Left hindlimb (tissue), 1 donor: ENCODE measurements at places on chromosomes 2 and 18.
A peak's percentile ranks its signal among the peaks of the same experiment; 100 is the strongest.

- no peak for DNase-seq
Measured at GRCh38 chr2:160006475-160006874, 55.9 kb downstream of the PLA2R1 start.

- DNase-seq = no peak
Measured at GRCh38 chr2:133609664-133610063, 41.4 kb upstream of the NCKAP5 start.

GRCh38 chr2:189146553-189146952 lies 33.0 kb downstream of the COL5A2 start:
- DNase-seq = no peak

DNA sequence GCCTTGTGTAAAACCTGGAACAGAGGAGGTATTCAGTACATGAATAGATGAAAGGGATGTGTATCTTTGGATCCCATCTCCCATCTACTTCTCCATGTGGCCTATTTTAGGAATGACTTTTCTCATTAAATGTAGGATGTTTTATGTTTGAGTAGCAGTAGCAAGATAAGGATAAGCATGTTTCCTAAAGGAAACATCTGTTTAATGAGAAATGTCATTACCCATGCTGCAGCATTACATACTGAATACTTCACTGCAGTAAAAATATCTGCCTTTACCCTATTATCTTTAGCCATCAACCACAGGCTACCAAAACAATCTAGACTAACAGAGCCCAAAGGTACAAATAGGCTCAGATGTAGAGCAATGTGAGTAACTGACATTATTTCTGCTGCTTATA lies 419.2 kb upstream of the CYRIA start:
- no peak for DNase-seq

GRCh38 chr2:11807156-11808015 lies 61.0 kb downstream of the LPIN1 start:
- no peak for DNase-seq

GRCh38 chr2:13682540-13683272 lies 949.8 kb upstream of the LRATD1 start:
- DNase-seq = no peak

- DNase-seq = no peak
Measured at GRCh38 chr2:44242904-44243303, 32.4 kb upstream of the SLC3A1 start.

DNA sequence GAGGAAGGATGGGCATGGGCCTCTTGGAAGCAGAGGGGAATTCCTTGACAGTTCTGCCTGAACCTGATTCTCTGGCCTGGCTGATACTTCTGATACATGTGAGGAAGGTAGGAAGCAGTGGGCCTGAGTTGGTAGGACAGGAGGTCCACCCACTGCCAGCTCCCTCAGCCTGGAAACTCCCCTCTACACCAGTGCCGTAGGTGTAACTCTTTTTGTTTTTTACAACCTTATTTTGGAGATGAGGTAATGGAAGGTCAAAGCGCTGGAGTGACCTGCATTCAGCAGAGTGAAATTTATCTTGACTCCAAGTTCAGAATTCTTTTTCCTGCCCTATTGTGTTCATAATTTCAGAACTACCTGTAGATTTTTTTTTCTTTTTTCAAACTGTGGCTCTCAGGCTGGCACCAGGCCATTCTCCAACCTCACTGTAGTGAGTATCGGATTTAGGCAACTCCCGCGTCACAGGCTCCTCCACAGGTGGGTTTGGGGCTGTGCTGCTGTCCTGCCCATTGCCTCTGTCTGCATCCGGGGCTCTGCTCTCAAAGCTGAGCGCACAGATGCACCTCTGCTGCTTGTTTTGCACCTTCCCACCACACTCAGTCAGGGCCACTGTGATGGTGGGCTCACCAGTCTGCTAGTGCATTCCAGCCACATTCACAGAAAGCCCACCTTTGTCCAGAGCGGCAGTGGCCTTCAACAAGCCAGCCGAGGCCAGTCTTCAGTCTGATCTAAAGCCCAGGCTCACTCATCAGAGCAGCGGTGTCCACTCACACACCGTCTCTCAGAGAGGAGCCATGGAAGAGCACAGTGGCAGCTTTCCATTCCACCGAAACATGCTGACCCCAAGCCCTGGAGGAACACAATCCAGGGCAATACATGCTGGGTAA lies 87.2 kb downstream of the UXS1 start:
- DNase-seq = no peak

- DNase-seq = no peak
Measured at GRCh38 chr2:39455826-39456225, 18.7 kb upstream of the MAP4K3 start.

- DNase-seq = no peak
Measured at GRCh38 chr18:75341267-75341666, 86.2 kb downstream of the SMIM21 start.

DNA sequence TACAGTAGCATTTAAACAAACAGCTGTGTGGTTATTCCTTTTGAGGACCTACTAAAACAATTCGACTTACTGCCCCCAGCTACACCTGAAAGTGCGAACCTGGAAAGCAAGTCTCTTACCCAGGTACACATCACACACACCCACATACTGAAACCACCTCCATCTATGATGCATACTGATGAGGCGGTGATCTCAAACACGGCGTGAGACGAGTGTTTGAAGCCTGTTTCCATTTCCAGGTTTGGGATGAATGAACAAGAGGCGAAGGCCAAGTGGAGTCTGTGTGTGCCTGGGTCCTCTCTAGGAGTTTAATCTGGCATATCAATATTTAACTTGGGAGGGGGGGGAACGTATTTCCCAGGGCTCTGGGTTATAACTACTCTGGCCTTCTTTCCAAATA lies 1.6 kb downstream of the TMEM185B start:
- no peak for DNase-seq

DNA sequence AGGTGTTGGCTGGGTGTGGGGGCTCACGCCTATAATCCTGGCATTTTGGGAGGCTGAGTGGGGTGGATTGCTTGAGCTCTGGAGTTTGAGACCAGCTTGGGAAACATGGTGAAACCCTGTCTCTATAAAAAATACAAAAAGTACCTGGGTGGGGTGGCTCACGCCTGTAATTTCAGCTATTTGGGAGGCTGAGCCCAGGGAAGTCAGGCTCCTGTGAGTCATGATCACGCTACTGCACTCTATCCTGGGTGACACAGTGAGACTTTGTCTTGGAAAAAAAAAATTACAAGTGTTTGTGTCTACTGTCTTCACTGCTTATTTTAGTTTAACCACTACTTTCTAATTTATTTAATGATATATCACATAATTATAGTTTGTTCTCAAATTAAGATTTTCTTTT lies 62.7 kb upstream of the DOCK10 start:
- no peak for DNase-seq

GRCh38 chr2:69225933-69226332 lies 161.1 kb downstream of the GFPT1 start:
- DNase-seq = no peak

GRCh38 chr2:128315829-128316776 lies 2.6 kb downstream of the HS6ST1 start:
- peak; percentile 39 for DNase-seq

DNA sequence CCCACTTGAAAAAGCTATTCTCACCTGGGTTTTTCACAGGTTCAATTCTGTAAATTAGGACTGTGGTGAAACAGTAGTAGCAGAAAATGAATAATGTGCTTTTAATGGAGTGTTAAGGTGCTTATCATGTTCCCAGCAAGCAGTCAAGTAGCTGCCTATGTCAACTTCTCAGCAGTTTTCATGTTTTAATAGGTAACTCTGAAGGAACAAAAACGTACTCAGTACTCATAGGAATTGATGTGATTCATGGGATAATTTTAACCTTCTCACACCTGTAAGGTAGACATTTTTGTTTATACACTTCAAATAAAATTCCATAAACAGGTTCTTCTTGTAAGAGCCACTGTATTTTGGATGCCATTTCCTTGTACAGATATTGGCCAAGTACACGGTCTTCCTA lies 801.6 kb downstream of the MBD2 start:
- DNase-seq = no peak

GRCh38 chr18:73119574-73119973 lies 251.8 kb upstream of the NETO1 start:
- DNase-seq = no peak

GRCh38 chr2:232377319-232377718 lies 1.2 kb upstream of the ALPP start:
- no peak for DNase-seq

DNA sequence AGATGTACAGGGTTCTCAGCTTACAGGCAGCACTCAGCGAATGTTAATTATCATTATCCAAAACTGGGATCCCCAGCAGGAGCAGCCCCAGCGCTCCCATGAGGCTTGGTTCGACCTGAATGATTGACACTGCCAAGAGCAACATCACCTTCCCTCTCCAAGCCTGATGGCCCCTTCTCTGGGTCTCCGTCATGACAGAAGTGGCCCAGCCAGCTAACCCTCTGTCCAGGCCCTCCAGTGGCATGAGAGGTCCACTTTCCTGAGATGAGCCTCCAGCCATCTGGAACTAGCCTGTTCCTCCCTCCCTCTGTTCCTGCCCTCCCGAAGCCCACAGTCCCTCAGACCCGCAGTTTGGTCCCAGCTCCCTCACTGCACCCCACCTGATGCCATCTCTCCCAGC lies 97.0 kb upstream of the RAB6C start:
- no peak for DNase-seq

DNA sequence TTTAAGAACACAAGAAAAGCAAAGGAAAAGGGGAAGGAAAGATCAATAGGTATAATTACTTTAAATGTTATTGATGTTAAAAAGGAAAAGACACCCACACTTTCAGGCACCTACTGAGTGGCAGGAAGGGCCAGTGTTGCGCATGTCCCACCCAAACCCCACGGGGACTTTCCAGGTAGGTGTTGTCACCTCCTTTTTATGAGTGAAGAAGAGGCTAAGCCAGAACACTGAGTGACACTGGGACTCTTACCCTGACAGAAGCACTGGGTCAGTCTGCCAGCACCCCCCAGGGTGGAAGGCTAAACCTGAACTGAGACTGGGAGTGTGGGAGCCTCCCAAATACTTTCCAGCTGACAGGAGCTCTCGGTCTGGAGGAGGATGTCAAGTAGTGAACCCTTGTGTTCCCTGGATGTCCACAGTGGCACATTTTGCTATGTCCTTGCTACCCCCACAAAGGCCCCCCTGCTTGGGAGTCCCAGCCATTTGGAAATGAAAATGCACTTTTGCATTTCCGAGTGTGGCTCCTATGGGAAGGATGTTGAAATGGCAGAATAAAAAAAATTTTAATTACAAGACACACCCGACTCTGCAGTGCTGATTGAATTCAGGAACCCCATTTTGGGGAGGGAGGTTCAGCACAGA lies 90.9 kb upstream of the SMAD2 start:
- no peak for DNase-seq

GRCh38 chr2:222424276-222424728 lies at the start of gene SGPP2:
TSS of gene SGPP2 (plus strand) at chr2:222424543. CDS start at chr2:222424603, 60 bp downstream.
- no peak for DNase-seq

GRCh38 chr2:237256887-237257286 lies 157.1 kb downstream of the COL6A3 start:
- DNase-seq = peak; percentile 45

GRCh38 chr2:9398881-9399780 lies 24.2 kb downstream of the ITGB1BP1 start:
- no peak for DNase-seq

GRCh38 chr2:54723996-54724559 lies 616 bp downstream of the EML6 start:
- DNase-seq = no peak

GRCh38 chr18:23306822-23307221 lies 146.3 kb upstream of the RIOK3 start:
- DNase-seq = no peak

DNA sequence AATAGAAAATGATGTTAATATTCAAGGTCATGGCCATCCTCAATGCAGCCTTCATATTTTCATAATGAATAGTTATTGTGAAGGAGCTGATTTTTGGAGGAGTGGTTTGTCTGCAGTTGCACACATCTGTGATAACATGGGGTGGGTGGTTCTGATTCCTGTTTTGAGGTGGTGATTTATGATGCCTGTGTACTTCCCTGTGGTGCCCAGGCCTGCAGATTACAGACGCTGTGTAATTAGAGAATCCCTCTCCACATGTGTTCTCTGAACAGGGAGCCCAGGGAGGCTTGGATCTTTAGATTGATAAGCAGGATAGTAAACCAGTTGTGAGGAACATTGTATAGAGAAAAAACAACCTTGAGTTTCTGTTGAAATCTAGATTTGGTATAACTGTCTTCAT lies 117.5 kb downstream of the AGAP1 start:
- DNase-seq = no peak

DNA sequence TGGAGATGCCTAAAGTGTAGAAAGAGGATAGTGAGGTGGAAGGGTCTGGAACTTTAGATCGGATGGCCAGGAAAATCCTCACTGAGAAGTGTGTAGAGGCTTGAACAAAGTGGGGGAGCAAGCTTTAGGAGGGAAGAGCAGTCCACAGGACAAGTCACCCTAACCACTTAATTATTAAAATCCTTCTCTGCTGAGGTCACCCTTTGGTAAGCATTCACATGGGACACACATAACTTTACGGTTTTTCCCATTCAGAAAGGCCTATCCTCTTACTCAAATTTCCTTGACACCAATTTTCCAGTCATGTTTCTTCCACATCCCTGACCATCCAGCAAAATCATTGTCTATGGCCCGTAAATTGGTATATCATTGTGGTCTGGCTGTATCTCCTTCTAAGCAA lies 31.0 kb upstream of the ZEB2 start:
- no peak for DNase-seq

DNA sequence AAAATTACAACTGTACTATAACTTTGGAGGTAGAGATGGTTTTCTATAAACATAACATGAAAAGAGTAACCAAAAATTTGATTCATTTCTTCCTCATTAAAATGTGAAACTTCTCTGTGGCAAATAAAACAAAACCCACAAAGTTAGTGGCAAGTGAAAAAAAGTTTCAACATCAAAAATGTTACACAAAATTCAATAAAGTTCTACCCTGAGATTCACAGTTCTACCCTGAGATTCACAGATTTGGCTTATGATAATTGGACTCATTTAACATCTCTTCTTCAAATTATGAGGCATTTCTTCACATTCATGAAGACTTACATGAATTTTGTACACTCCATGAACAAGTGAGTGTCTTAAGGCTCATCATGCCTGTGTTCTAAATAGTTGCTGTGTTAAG lies 51.0 kb downstream of the AAK1 start:
- no peak for DNase-seq

- no peak for DNase-seq
Measured at GRCh38 chr2:97999536-97999935, 3.8 kb upstream of the TMEM131 start.

DNA sequence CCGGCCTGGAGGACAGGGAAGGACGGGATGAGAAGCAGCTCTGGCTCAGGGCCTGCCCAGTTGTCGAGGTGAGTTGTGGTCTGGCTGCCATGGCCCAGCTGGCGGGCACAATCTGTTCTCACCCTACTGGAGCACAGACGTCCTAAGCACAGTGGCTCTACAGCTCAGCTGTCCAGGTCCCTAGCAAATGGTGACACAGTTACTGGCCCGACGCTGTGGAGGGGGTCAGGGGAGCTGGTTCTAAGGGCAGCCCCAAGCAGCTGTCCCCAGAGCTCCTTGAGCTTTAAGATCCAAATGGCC lies 32.9 kb downstream of the KCNK3 start:
- no peak for DNase-seq

GRCh38 chr2:54629914-54630857 lies 93.3 kb upstream of the EML6 start:
- DNase-seq = no peak
